ENCODE measurements at places on chromosomes 3 and 15.
A peak's percentile ranks its signal among the peaks of the same experiment; 100 is the strongest.

DNA sequence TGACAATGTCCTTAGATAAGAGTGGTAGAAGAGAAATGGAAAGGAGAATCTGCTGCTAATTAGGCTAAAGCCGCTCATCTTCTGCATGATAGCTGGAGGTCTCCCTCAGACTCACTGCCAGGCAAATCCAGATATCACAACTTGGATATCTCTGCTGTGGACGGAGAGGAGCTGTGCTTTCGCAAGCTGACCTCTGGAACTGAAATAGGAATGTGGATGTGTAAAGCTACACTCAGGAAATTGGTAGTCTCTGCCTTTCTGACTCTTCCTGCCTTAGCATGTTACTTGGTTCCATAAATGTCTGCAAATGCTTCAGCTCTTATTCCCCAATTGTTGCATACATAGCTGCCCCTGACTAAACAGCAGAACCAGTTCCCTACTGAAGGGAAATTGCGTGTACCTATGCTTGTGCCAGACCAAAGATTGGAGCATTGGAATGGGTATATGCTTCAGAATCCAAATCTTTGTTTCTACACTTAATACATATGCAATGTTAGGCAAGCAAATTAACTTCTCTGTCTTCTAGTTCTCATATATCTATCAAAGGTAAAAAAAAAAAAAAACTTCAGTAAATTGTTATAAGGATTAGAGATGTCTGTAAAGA is 74.7 kb upstream of the ROBO2 start:
- no peak for DNase-seq

- DNase-seq, result no peak
Observed at GRCh38 chr15:78093242-78094020, 1.1 kb downstream of the SH2D7 start.

DNA sequence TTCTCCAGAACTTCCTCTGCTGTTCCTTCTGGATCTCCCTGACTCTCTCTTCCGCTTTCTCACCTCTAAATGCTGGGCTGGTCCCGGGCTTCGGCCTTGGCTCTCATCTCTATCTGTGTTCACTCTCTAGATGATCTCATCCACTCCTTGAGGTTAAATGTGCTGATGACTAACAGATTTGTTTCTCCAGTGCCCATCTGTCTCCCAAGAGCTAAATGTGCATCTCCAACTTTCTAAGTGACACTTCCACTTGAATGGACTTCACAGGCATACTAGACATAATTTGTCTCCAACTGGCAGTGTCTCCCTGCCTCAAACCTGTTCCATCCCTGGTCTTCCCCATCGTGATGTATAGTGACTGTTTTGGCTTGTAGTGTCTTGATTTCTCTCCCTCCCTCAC is 95.3 kb downstream of the ITPR1 start:
- no peak for DNase-seq

GRCh38 chr3:150005243-150006112 is 34.8 kb upstream of the PFN2 start:
- DNase-seq, result no peak

DNA sequence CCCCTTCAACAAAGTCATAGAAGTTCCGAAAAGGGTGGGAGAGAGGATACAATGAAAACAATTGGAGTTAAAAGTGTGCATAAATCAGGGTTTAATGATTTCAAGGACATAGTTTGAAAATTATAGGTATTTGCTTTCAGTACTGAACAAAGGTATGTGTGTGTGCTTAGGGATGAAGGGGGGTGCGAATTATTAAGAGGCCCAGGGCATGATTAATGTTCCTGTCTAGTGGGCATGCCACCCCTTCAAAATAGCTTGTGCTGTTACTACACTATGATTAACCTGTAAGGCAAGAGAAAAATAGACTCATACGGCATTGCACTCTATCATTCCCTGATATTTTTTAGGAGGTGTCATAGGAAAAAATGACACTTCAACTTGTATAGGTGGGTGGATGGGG is 731.6 kb downstream of the NAALADL2 start:
- DNase-seq, result no peak

- DNase-seq, result no peak
Observed at GRCh38 chr15:57340682-57341259, 35.5 kb upstream of the CGNL1 start.

DNA sequence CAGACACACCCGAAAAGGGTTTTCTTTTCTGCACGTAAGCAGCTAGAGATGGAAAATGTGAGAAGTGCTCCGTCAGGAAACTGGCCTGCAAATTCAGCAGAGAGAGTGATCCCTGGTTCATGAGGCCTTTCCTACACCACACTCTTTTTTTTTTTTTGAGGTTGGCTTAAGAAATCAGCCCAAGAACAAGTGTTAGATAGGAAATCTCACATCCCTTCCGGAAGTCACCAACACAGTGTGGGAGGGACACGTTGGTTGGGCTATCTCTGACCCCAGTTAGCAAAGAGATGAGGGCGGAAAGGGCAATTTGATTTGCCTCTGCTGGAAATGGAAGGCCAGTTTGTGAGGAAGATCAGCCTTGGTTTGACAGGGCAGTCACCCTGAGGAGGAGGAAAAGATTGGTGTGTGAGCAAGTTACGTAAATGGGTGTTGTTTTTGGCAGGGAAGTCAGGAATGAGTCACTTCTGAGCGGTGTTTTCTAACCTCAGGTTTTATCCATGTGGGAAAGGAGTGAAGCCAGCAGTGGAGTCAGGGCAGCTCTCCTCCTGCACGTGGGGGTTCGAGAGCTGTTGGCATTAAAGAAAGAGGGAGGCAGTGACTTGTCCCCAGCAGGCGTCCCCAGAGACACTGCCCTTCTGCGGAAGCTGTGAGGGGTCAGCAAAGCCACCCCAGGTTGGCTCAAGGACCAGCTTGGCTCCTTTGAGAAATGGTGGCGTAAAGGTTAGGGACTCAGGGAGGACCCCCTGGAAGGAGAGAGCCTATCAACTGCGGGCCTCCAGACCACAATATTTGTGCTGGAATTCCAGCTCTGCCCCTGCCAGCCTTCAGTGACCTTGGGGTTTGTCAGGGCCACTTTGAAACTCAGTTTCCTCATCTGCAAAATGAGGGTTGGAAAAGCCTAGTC is 237.6 kb upstream of the BHLHE40 start:
- DNase-seq, result peak; percentile 57

DNA sequence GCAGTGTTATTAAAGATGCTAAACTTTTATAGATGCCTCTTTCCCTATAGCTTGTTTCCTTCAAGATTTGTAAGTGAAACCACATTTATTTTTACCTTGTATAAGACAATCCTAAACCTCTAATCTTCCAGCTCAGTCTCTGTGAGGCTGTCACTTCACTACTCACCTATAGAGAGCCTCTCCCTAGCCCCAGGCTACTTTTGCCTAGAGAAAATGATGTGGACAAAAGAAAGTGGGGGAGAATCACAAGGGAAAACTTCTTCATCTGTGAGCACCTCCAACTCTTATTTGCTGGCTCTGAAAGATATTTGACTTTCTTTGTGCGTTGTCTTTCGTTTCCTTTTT is 74.9 kb upstream of the SCN5A start:
- no peak for DNase-seq

DNA sequence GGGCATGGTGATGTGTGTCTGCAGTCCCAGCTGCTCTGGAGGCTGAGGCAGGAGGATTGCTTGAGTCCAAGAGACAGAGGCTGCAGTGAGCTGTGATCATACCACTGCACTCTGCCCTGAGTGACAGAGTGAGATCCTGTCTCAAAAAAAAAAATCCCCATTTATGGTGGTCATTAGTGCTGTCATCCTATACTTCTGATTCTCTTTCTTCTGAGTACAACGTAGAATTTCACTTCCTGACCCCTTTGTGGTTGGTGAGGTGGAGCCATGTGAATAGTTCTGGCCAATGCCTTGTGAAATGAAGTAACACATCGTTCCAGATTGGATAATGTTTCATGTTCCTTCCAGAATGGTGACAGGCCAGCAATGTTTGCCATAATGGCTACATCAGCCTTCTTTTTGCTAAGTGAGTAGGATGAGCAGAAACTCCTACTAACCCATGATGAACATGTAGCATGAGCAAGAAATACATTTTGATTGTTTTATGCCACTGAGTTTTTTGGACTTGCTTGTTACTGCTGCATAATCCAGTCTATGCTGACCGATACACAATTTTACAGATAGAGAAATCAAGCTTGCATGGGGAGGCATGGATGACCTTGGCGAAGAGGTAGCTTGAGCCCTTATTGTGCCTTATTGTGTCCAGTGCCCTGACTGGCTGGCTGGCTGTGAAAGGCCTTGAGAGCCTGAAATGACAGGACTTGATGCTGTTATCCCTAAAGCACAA is 30.9 kb upstream of the TLE3 start:
- DNase-seq, result no peak

GRCh38 chr15:87362531-87362930 is 894.0 kb downstream of the NTRK3 start:
- no peak for DNase-seq

DNA sequence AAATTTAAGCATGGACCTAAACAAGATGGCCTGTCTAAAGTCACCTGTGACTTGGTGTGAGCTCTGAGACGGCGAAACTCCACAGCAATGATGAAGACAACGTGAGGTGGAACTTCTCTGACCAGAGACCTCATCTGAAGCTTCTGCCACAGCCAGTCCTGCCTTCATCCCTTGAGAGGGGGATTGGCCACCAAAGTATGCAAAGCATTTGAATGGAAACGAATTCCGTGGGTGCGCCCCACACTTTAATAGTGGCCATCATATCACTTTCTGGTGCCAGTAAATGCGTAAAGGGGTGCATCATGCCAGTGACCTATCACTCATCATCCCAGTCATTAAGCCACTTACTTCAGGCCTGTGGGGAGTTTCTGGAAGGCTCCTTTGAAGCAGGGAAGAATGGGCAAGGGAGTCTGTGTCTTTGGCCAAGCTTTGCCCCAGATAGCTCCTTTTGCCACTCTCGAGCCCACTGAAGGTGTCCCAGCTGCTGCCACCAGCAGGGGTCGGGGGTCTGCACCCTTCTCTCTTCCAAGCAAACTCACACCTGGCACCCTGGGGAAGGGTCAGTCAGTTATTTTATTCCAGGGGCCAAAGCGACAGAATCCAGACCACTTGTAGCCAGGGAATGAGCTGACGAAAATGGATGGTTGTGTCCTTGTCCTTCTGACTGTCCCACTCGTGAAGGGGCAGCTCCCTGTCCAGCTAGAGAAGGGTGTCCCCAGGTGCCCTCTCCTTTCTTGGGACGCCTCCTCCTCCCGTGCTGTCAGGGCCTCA is 17.7 kb downstream of the MUC20 start:
- no peak for DNase-seq

DNA sequence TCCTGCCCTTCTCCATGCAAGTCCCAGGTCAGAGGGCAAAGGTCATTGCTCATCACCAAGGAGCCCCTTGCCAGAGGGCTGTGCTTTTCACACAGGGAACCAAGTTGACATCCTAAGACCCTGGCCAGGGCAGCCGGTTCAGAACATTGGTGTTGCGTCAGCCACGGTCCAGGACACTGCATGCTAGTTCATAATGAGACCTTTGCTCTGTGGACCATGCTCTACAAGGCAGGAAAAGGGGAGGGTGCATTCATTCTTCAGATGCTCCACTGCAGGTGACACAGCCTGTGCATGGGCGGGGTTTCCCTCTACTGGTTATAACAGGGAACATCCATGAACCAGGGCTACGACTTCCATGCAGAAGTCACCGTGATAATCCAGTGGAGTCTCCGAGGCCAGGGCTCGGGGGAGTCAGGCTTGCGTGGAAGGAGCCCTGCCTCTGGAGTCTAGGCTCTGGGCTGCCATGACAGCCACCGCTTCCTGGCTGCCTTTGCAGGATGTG is 81.6 kb downstream of the OCA2 start:
- no peak for DNase-seq

GRCh38 chr3:187434524-187434923 is 66.3 kb downstream of the RTP4 start:
- DNase-seq, result no peak

- no peak for DNase-seq
Observed at GRCh38 chr15:40582726-40583246, 11.3 kb upstream of the KNL1 start.

- DNase-seq, result no peak
Observed at GRCh38 chr15:99006146-99006545, 1.4 kb downstream of the PGPEP1L start.

GRCh38 chr3:178568155-178568731 is 32.0 kb downstream of the KCNMB2 start:
- DNase-seq, result no peak

DNA sequence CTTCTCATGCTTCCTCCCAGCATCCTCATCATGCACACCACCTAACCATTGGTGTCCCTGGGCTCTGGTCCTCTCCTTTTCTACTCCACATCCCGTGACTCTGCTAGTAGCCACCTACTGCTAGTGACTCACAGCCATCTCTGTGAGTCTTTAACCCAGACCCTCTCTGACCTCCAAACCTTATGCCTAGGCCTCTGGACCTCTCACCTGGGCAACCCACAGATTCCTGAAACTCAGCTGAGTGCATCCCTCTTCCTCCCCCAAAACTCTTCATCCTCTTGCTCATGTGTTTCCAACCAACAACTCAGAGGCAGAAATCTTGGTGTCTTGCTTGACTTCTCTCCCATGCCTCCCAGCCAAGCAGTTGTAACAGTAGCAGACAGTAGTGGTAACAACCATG is 20.0 kb upstream of the SLCO2A1 start:
- DNase-seq, result no peak

DNA sequence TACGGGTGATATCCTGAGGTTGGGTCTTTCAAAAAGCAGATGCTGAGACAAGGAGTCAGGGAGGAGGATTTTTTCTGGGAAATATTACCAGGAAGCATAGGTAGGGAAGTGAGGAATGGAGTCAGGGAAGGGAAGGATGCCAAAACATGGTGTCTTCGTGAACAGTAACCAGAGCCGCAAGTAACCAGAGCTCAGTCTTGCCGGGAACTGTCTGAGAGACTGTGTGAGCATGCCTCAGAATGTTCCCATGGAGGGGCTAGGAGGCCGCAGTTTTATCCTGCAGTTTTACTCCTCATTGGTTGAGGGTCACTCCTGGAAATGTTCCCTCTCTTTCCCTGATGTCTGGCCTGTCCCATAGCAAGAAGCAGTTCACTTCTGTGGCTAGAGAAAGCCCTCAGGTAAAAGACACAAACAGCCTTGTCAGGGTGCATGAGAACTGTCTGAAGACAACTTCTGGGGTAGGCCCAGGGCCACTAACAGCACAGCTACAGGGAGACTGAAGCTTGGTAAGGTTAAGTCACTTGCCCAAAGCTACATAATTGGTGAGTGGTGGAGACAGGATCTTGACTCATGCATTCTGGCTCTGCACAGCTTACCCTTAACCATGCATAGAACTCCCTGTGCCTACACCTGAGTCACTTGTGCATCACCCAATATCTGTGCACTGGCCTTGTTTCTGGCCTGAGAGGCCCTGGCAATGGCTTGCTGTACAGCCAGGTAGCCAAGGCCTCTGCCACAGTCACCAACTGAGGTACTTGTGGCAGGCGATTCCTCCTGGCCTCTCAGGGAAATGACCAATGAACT is 76.3 kb upstream of the FRMD4B start:
- DNase-seq, result no peak
